Activated T-cell treated with anti-CD3 and anti-CD28 coated beads for 1 hour (primary cell): ENCODE measurements at places on chromosomes 3 and 15.

GRCh38 chr3:197424674-197425484 lies 126.5 kb upstream of the DLG1 start:
- no peak for DNase-seq

DNA sequence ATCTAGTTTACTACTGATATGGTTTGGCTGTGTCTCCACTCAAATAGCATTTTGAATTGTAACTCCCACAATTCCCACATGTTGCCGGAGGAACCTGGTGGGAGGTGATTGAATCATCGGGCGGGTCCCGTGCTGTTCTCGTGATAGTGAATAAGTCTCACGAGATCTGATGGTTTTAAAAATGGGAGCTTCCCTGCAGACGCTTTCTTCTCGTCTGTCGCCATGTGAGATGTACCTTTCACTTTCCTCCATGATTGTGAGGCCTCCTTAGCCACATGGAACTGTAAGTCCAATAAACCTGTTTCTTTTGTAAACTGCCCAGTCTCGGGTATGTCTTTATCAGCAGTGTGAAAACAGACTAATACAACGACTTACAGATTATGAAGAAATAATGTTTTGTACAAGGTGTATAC lies 35.6 kb upstream of the PYDC2 start:
- no peak for DNase-seq

DNA sequence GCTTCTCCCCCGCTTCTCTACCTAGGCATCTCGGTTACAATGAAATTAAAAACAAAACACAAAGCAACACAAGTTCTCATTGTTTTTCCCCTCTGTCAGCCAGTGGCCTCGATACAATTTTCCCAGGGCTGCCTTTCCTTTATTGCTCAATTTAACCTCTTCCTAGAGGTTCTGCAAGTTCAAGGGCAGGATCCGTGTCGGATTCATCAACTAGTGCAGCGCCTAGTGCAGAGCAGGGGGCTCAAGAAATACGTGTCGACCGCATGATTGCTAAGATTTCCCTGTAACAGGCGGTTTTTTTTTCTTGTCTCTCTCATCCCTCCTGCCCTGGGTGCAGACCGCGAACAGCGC lies 1.4 kb upstream of the BHLHE40 start:
- DNase-seq, result peak; percentile 29

GRCh38 chr3:64079369-64080150 lies 56.3 kb upstream of the PSMD6 start:
- DNase-seq, result no peak

GRCh38 chr3:101976473-101976872 lies 127.2 kb downstream of the NFKBIZ start:
- DNase-seq, result no peak

- DNase-seq, result no peak
Observed at GRCh38 chr3:128195802-128196201, 42.5 kb downstream of the EEFSEC start.

DNA sequence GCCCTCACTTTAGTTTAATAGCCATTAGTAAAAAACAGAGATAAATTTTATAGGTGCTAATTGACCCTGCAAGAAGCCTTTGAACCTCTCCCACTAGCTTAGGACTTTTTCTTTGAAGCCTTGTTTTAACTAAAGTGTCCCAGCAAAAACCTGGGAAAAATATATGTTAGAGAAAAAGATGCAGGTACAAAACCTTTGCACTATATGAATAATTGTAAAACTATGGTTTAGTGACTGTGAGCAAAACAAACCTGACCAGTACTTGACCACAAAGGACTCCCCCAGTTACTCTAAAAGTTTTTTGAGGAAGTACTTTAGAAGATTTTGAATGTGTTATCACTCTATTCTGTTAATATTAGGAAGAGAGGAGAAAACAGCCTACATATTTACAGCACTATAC lies 123.3 kb upstream of the TP63 start:
- no peak for DNase-seq

- no peak for DNase-seq
Observed at GRCh38 chr15:38554354-38554753, 10.3 kb downstream of the RASGRP1 start.

DNA sequence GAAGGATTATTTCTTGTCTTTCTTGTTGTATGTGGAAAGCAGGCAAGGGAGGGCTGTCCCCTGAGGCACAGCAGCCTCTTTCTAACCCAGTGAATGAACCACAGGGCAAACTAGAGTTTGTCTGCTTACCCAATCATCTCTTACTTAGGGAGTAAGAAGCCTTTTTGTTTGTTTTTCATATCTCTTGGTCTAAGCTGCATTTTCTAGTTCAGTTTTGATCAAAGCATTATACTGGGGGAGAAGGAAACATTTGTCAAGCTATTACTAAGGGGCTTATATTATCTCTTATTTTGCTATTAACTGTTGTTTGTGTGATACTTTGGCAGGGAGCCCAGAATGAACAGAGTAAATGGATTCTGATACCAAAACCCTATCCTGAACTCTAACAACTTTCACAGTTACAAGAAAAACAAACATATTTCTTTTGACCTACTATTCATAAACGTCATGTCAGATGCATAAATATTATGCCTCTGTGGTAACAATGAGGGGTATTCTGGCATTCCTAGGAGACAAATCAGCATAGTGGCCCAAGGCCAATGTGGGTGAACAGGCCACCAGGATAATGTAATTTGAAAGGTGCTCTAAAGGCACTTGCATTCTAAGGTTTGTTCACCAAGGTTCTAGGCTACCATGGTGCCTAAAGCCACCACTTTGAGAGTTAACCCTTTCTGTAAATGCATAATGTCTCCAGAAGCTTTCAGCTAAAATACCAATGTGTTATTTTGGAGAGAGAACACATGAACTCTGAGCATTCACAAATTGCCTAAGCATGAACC lies 271.6 kb upstream of the ZPLD1 start:
- DNase-seq, result no peak

DNA sequence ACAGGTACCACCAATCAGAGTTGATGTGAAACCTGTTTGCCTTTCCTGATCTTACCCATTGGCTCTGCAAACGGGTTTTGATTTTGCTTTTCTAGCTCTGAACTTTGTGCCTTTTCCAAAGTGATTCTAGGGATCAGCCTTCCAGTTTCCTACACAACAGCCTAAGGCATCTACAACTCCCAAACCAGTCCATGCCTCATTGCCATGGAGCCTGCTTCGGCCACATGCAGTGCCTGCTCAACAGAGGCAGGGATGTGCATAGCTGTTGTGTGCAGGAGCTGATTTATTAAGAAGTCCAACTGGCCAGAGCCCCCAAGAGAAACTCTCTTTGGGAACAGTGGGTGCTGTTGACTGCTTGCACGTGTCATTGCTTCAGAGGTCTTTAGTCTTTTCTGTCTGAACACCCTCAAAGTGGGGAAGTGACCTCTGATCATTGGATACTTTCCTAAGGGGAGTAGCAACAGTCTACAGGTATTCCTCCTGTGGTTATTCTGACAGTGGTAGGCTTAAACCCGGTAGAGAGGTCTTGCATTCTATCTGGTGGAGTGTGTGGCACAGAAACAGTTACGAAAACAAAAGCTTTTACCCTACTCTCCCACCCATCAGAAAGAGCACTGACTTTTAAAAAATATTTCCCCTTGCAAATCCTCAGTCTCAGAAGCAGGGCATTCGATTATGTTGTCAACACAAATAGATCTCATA lies 36.6 kb upstream of the THSD4 start:
- no peak for DNase-seq

GRCh38 chr3:144564011-144564410 lies 592.4 kb downstream of the DIPK2A start:
- no peak for DNase-seq

DNA sequence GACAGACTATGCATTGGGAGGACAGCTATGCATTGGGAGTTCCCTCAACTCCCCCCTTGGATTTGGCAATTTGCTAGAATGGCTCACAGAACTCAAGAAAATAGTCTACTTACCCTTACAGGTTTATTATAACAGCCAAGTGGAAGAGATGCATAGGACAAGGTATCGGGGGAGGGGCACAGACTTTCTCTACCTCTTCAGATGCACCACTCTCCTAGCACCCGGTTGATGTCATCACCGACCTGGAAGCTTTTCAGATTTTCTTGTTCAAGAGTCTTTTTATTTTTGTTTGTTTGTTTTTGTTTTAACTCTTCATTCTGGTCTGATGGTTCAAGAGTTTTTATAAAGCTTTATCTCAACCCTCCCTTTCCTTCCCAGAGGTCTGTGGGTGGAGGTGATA lies 20.7 kb upstream of the ADAMTS9 start:
- no peak for DNase-seq

DNA sequence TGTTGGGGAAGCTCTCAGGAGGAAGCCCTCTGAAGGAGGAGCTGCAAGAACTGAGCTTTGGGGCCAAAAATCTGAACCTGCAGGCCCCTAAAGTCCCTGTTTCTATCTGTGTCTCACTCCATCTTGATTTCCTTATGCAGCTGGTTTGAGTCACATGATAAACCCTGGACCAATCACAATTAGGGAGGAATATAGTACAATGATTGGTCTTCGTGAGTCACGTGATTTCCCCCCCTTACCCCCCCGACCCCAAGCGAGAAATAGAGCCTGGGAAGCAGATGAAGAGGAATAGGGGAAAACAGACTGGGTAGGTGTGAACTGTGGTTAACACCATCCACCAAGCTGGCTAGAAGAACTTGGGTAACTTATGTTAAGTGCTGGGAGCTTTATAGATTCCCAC lies 12.9 kb downstream of the CRABP1 start:
- no peak for DNase-seq

- DNase-seq, result no peak
Observed at GRCh38 chr15:62432702-62433398, 267.8 kb upstream of the C2CD4B start.

GRCh38 chr3:13231781-13232666 lies 158.8 kb upstream of the IQSEC1 start:
- DNase-seq, result no peak

GRCh38 chr15:94081829-94082228 lies 149.5 kb upstream of the MCTP2 start:
- DNase-seq, result no peak

DNA sequence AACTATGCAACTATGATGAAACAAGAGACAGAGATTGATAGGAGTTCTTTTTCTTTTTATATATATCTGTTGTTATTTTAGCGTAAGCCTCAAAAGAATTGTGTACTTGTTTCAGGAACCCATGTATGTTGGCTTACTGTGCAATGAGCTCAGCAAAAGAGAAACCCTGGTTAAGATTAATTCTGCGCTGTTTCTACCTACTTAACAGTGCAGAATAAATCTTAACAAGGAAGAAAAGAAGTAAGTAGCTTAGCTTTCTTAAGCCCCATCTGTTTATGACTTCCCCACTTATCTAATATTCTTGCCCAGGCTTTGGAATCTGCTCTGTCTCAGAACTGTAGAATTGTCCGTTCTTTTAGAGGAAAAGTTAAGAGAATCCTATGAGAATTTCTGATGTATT lies 27.4 kb downstream of the ECT2 start:
- DNase-seq, result no peak

DNA sequence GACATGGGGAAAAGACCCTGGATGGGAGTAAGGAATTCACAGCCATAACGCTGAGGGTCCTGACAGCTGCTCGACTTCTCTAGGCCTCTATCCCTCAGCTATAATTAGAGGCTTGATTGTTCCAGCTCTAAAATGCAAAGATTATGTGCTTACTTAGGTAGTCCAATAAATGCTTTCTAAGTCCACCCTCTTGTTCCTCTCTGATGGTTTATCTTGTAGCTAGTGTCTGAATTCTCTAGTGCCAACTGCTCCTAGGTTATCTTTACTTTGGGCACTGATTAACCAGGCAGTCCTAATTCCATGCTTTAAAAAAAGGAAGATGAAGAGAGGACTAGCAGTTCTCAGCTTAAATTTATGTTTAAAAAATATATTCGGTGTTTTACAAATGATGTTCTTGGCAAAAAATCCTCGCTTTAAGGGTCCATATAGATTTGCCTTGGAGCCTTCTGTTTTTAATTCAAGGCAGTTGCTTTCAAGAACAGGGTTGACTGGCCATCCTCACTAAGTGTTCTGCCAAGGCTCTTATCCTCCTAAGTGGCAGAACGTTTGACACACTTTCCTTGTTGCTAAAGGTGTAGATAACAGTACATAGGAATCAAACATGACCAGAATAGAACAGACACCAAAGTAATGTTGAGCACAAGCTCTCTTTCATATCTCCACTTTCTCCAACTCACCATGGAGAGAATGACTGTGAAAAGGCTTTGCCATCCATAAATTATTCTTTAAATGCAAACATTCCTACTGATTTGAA lies 60.6 kb downstream of the THRB start:
- DNase-seq, result no peak

- no peak for DNase-seq
Observed at GRCh38 chr3:191136347-191136746, 62.7 kb upstream of the OSTN start.

- DNase-seq, result no peak
Observed at GRCh38 chr3:5035113-5035512, 55.9 kb downstream of the BHLHE40 start.

- DNase-seq, result no peak
Observed at GRCh38 chr3:194587438-194587931, 45.7 kb downstream of the TMEM44 start.
